ENCODE measurements at places on chromosomes 2 and 18.

- no peak for DNase-seq
Observed at GRCh38 chr18:4107049-4107467, 348.0 kb downstream of the DLGAP1 start.

DNA sequence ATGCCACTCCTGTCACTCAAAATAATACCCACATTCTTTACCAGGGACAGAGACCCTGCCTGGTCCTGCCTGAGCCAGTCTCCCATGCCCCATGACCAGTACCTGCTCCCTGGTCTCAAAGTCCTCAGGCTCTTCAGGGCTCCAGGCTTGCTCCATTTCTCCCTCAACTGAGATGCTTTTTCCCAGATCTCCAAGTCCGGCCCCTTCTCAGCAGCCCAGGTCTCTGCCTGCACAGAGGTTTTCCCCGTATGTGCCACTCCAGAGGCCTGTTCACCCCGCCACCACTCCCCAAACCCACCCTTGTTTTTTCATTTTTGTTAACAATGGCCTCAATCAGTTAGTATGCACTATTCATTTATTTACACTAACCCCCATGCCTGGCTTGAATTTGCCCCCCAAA, 499.5 kb upstream of the MYT1L start:
- no peak for DNase-seq

DNA sequence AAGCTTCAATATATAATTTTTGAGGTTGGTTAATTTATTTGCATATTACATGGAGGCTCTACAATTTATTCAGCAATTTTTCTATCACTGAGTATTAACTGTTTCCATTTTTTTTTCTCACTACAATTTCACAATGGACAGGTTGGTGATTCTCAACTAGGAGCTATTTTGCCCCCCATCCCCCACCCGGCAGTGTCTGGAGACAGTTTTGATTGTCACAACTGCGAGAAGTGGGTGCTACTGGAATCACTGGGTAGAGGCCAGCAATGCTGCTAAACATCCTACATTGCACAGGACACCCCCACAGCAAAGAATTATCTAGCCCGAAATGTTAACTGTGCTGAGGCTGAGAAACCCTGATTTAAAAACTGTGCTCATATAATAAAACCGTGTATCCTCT, 82.6 kb downstream of the CCDC93 start:
- no peak for DNase-seq

GRCh38 chr2:17122887-17123501, 395.2 kb downstream of the RAD51AP2 start:
- DNase-seq, result no peak

- DNase-seq, result no peak
Observed at GRCh38 chr18:67545681-67546080, 29.2 kb upstream of the DSEL start.

DNA sequence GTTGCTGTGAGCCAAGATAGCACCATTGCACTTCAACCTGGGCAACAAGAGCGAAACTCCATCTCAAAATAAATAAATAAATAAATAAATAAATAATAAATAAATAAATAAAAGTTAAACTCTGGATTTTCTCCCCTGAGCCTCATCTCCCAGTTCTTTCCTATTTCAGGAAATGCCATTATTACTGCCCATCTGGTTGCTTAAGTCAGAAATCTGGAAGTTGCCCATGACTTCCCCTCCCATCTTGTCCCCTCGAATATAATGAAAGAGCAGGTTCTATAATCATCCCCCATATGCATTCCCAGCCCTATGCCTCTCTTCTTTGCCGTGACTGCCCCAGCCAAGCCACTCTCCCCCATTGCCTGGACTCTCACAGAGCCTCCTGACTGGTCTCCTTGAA, 4.2 kb upstream of the PSD4 start:
- DNase-seq, result no peak

- no peak for DNase-seq
Observed at GRCh38 chr2:176261136-176261535, 8.1 kb upstream of the MTX2 start.

GRCh38 chr2:7242189-7242867, 325.1 kb downstream of the RNF144A start:
- no peak for DNase-seq

DNA sequence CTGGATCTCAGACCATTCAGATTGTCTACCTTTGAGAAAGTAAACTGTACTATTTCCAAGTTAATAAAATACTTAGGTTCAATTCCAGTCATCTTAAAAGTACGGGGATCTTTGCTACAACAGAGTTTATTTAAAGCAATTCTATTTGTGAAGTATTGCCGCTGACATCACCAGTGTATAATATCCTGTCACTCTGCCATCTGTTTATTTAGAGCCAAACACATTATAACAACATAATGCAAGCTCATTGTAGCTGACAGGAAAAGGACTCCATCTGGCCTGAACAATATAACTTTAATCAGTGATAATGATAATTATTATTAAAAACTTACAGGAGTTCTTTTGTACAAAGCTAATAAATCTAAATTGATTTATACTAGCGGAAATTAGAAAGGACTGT, 786.8 kb downstream of the ERBB4 start:
- DNase-seq, result no peak

- no peak for DNase-seq
Observed at GRCh38 chr2:75055142-75055819, 96.8 kb downstream of the POLE4 start.

- DNase-seq, result no peak
Observed at GRCh38 chr18:69265656-69266055, 135.0 kb upstream of the DOK6 start.

- no peak for DNase-seq
Observed at GRCh38 chr2:241532733-241533601, 24.6 kb upstream of the STK25 start.

- no peak for DNase-seq
Observed at GRCh38 chr2:129400826-129401225, 578.6 kb upstream of the RAB6C start.

- no peak for DNase-seq
Observed at GRCh38 chr2:144989579-144990270, 469.8 kb upstream of the ZEB2 start.

DNA sequence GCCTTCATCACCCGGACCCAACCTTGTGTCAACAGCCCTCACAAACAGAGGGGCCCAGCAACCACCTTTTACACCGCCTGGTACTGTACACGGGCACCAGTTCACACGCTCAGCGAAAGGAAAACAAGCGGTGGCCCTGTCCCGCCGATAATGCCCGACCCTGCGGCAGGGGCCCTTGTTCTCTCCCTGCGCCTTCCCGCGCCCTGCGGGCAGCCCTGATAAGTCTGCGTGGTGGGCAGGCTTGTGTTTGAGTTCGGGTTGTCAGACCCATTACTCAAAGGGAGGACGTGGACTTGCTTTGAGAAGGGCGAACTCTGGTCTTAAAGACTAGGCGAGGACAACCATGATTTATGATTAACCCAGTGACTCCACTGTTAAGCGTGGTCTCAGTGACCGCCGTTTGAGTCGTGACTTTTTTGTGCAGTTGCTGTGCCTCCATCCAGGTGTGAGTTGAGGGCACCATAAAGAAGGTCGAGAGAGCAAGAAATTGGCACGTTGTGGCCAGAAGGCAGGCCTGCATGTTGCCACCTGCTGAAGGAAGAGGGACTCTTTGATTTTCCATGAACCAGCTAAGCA, 167.4 kb upstream of the GATA6 start:
- DNase-seq, result no peak

DNA sequence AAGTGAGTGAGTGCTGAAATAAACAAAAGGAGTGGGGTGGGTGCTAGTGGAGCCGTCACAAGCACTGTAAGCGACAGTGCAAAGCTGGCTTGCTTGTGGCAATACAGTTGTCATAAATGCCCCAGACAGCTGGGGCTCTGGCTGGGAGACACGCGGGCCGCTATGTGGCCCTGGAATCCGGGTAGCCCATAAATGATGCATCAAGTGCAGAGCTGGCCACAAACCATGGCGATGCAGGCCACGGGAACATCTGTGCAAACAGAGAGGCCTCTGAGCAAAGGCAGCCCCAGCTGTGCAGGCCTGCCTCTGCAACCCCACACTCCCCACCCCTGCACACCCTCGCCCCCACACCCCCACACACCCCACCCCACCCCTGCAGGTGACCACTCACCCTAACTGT, 349.2 kb upstream of the ID2 start:
- no peak for DNase-seq

DNA sequence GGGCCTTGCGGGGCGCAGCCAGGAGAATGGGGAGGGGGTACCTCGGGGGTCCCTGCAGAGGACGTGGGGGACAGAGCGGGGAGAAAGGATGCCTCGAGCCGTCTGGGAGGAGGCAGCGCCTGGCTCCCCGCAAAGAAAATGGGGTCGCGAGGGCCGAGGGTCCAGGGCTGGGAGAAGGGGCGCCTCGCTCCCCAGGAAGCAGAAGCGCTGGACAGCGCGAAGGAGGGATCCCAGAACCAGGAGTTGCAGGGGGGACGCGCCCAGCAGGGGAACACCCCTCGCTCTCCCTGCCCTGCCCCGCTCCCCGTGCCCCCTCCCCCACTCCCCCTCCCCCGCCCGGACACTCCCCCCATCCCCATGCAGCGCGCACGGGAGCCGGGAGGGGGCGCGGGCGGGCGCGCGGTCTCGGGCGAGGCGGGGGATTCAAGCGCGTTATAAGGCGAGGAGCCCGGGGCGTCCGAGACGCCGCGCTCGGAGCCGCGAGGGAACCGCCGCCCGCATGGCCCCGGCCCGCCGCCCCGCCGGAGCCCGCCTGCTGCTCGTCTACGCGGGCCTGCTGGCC, at the start of gene ERFE:
Gene ERFE (plus strand): TSS at position 462 of the 562 bp plus-strand sequence. CDS start 38 bp downstream, at position 500.
- DNase-seq, result no peak

- DNase-seq, result no peak
Observed at GRCh38 chr2:109393662-109393972, 220.1 kb downstream of the SEPTIN10 start.

DNA sequence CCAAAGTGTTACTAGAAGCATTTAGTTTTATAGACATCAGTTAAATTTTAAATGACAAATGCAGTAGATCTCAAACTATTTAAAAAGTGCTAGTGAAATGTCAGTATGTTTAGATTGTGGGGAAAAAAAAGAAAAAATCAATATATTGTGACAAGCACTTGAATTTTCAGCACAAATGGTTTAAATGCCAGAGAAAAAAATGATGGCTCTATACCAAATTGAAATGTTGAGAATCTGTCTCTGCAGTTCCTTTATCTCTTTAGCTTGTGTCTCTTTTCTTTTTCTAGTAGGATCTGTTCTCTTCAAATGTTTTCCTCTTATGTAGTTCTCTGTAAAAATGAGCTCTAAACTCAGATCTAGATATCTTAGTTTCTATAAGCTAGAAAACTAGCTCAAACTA, 682.6 kb upstream of the GCFC2 start:
- no peak for DNase-seq

- DNase-seq, result no peak
Observed at GRCh38 chr2:99600981-99601651, 111.3 kb upstream of the REV1 start.

DNA sequence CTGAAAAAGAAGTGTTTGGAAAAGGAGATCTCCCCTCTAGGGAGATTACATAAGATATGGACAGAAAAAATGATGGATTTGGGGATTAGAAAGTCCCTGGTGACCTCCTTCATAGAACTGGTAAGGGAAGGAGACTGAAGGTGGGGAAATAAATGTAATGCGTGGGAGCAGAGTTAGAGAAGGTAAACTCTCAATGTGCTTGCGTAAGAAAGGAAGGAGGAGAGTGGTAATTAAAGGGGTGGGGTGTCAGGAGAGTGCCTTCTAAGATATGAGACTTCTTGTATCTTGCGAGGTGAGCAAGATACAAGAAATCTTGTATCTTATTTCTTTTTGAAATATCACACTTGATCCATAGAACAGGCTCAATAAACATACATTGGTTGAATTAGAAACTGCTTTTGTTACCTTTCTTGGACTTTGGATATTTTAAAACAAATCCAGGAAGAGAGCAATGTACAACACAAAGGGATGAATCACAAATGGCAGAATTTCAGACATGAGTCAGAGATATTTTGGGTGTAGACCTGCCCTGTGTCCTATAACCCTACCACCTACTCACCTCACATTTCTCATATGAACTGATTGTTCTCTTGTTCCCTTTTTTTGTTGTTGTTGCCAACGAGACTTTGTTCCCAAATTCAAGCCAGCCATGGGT, 342.4 kb downstream of the INSIG2 start:
- DNase-seq, result no peak

- no peak for DNase-seq
Observed at GRCh38 chr2:173434762-173435569, 80.3 kb downstream of the CDCA7 start.

- DNase-seq, result no peak
Observed at GRCh38 chr18:11096839-11097750, 52.3 kb downstream of the PIEZO2 start.

- DNase-seq, result no peak
Observed at GRCh38 chr2:46377101-46377581, 79.9 kb downstream of the EPAS1 start.

DNA sequence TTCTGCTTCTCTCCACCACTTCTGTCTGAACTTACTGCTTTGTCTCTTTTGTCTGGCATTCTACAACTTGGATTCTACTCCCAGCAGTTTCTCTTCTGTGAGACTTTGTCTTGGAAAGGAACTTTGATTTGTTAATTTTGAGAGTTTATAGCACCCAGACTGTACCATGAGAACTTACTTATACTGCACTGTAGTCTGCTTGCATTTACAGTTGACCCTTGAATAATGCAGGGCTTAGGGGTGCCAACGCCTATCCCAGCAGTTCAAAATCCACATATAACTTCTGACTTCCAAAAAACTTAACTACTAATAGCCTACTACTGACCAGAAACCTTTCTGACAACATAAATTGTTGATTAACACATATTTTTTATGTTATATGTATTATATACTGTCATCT, 55.5 kb downstream of the DYNC1I2 start:
- DNase-seq, result no peak

DNA sequence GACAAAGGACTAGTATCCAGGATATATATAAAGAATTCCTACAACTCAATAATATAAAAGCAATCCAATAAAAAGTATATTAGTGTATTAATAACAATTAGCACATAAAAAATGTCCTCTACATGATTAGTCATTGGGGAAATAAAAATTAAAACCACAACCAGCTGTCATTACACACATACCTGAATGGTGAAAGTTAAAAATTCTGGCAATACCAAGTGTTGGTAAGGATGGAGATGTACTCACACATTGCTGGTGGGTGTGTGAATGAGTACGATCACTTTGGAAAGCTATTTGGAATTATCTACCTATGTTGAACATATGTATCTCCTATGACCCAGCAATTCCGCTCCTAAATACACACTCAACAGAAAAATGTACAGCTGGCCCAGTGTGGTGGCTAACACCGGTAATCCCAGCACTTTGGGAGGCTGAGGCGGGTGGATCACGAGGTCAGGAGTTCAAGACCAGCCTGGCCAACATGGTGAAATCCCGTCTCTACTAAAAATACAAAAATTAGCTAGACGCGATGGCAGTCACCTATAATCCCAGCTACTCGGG, 14.3 kb upstream of the NOL10 start:
- no peak for DNase-seq
